Mucosa of gallbladder (tissue), 1 donor: ENCODE measurements at places on chromosomes 7 and 10. TPM values are rescaled to one million over a fixed set of nuclear protein-coding genes. Genes with fewer than 3 reads are reported as not detected.

Gene SPDYE11
- total RNA-seq = not detected

Gene HMX2
- total RNA-seq = 0.69 TPM

Gene SPDYE16
- not detected for total RNA-seq

Gene TEX47
- total RNA-seq = not detected

Gene TAS2R5
- 1.2 TPM for total RNA-seq

Gene PBLD
- 8.0 TPM for total RNA-seq

Gene ATG9B
- 1.2 TPM for total RNA-seq

Gene IFIT2
- 11.8 TPM for total RNA-seq

Gene SMNDC1
- 26.6 TPM for total RNA-seq

Gene PHYHIPL
- total RNA-seq = 0.20 TPM

Gene GRID1
- 6.3 TPM for total RNA-seq

Gene PRKG1
- total RNA-seq = 28.3 TPM

Gene ECHDC3
- 4.1 TPM for total RNA-seq

Gene PIK3CG
- 7.1 TPM for total RNA-seq

Gene PTF1A
- not detected for total RNA-seq

Gene CEP41
- total RNA-seq = 15.7 TPM

Gene VENTX
- 2.7 TPM for total RNA-seq

Gene HOXA13
- 0.06 TPM for total RNA-seq
